AG09309 (cell line): ENCODE measurements at places on chromosomes 3 and 15.

- no peak for DNase-seq
These were observed 10.3 kb downstream of the ISL2 start for GRCh38 chr15:76346669-76347481.

DNA sequence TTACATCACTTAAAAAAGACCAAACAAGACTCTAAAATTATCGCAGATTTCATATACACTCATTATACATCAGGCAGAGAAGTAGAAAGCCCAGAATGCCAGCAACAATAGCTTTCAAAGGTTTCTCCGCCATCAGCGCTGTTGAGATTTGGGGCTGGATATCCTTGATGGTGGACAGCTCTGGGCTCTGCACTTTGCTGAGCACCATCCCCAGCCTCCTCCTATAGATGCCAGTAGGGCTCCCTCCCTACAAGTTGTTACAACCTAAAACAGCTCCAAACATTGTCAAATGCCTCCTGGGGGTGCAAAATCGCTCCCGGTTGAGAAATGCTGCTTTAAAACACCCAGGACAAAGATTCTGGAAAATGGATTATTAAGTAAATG lies 73.5 kb downstream of the ATP10A start:
- DNase-seq: no peak

- no peak for DNase-seq
These were observed 12.8 kb downstream of the ARL6IP5 start for GRCh38 chr3:69097407-69098086.

DNA sequence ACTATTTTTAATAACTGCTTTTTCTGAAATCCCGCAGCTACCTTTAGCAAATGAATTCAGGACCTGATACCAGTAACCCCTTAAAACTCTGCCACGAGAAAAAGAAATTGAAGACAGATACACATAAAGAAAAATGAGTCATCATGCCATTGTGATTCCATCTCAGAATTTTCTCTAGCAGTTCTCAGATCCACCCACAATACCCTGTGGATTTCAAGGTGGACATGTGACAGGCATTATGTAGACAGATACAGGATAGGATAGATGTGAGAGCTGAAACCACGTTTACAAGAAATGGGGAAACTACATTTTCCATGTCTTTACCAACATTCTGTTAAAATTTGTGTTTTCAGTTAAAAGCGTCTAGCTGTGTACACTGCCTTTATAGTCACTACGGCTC lies 291.9 kb upstream of the NR2F2 start:
- DNase-seq: no peak

GRCh38 chr15:88814393-88814792 lies 11.2 kb downstream of the ACAN start:
- DNase-seq: no peak

DNA sequence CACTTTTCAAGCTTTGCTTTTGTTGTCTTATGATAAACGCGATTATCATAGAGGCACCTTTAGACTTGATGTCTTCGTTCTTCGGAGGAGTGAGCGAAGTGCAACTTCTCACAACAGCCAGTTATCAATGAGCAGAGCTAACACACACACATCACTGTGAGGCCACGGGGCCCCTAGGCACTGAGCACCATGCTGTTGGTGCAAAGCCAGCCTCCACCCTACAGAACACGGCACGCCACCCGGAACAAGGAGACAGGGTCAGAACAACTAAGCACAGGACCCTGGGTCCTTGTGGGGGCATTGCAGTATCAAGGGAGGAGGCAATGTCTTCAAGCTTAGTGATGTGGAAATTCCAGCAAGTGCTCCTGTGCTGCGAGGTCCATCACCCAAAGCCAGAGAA lies 244.5 kb downstream of the OCA2 start:
- DNase-seq: no peak
